Activated CD8-positive, alpha-beta memory T cell treated with anti-CD3 and anti-CD28 coated beads for 1 hour (primary cell): ENCODE measurements at places on chromosomes 4 and X.
A peak's percentile ranks its signal among the peaks of the same experiment; 100 is the strongest.

- peak; percentile 28 for DNase-seq
These were observed at the start of the genes DHRSX and ZBED1 for GRCh38 chrX:2500803-2501558. Gene DHRSX (minus strand): TSS chrX:2500976. CDS start chrX:2500925, 51 bp downstream. Gene ZBED1 (minus strand): TSS chrX:2500976. CDS start chrX:2490719, 10,257 bp downstream.

GRCh38 chrX:54496517-54496852 lies 451 bp upstream of the FGD1 start:
- no peak for DNase-seq

DNA sequence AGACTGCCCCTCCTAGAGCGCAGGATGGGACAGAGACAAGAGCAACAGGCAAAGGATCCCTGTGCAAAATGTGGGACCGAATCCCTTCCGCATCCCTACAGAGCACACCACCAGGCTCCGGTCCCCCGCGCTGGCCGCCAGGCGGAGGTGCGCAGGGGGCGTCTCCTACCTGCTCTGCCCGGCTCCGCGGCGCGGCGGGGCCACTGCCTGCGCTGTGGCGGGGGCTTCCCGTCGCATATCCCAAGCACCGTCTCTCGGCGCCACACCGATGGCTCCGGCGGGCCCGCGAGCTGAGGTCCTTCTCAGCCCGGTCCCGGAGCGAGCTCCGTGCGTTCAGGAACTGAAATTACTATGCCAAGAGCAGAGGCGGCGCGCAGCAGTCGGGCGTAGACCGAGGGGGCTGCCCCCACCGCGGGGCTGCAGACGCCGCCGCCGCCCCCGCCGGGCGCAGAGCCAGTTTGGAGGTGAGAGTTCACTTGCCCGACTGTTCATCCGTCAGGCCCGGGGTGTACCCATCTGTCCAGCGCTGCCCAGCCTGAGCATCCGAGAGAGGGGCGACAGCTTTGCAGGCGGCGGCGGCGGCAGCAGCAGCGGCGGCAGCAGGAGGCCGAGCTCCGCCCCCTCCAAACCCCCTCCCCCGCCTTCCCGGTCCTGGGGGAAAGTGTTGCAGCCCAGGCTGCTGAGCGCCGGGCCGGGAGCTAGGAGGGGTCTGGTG lies at the start of gene GPRIN3:
TSS of gene GPRIN3 (minus strand) at position 355 of the 715 bp plus-strand sequence. CDS start 57,690 bp downstream, outside the sequence.
- DNase-seq = no peak

DNA sequence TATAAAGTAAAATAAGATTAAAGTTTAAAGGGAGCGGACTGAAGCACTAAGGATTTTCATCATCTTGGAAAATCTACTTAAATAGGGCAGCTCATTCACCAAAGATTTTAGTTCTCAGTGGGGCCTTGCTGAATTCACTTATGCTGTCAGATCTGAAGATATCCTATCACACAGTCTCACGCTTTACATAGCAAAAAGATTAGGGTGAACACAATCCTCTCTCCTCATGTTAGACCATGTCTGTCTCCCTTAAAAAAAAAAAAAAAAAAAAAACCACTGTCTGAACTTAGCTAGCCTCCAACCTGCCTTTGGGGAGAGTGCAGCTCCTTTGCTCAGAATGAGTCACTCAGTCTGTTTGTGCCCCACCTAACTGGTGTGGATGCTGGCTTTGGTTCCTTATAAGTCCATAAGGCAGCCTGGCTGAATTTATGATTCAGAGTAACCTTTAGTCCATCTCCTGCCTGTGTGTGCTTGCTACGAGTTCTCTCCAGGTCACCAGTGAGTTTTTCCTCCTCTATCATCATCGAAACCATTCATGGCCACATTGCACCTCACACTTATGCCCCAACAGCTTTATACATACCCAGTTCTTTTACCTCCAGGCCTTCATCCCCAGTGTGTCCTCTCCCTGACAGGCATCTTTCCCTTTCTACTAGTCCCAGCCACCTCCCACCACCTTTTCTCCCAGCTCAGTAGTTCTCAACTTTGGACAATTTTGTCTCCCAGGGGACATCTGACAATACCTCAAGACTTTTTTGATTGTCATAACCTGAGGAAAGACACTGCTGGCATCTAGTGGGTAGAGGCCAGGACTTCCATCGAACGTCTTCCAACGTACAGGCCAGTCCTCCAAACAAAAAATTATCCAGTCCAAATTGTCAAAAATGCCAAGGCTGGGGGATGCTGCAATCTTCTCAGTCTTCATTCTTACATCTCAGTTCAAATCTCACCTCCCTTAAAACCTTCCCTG lies 220.7 kb upstream of the EMCN start:
- DNase-seq = no peak

- no peak for DNase-seq
These were observed 213.2 kb downstream of the CAMK2D start for GRCh38 chr4:113548303-113548702.

GRCh38 chr4:136634121-136634520 lies 898.2 kb downstream of the PCDH18 start:
- DNase-seq = no peak

DNA sequence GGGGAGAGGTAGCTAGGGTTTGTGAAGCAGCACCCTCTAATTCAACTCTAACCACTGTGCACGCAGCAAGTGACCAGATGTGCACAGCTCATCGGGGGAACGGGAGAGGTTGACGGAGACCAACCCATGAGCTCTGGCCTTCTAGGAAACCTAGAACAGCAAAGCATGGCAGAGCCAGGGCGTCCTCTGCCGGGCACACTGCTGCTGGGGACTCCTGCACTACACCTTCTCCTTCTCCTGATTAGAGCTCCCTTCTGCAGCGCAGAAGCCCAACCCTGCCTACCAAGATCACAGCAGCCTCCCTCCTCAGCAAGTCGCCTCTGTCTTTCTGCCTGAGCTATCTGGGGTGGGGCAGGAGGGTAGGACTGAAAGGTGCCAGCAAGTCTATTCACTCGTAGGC lies 252.3 kb upstream of the PSAPL1 start:
- DNase-seq = no peak

- DNase-seq = no peak
These were observed 71.6 kb upstream of the KCNIP4 start for GRCh38 chr4:22020129-22020528.

DNA sequence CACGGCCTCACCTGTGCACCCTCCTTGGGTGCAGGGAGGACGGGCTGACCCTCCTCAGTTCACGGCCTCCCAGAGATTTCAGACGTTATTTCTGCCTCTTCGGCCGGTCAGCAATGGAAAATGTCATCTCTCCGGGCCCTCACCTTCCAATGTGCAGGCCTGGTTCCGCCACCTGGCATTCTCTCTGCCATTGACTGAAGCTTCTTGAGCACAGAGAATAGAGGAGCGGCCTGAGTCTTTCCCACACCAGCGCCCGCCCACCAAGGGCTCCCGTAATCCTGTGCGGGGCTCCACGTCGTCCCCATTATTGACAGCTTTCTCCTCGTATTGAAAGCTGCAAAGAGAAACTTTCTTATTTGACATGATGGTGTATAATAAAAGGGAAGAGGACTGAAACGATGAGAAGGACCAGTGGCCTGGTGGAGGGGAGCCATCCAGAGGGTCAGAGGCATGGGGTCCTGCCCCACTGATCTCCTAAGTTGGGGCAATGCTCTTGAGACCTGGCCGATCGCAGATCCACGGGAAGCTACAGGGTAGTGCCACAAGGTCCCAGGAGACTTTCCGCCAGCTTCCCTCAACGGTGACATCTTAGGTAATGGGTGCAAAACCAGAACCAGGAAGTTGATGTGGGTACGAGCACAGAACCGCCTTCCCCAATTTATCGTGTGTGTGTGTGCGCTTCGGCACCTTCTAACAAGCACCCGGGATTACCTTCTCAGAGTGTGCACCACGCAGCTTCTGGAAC lies 20.6 kb downstream of the HTRA3 start:
- DNase-seq = no peak
